Activated CD8-positive, alpha-beta memory T cell treated with anti-CD3 and anti-CD28 coated beads for 1 hour (primary cell): ENCODE measurements at places on chromosomes 7 and 10.
A peak's percentile ranks its signal among the peaks of the same experiment; 100 is the strongest.

DNA sequence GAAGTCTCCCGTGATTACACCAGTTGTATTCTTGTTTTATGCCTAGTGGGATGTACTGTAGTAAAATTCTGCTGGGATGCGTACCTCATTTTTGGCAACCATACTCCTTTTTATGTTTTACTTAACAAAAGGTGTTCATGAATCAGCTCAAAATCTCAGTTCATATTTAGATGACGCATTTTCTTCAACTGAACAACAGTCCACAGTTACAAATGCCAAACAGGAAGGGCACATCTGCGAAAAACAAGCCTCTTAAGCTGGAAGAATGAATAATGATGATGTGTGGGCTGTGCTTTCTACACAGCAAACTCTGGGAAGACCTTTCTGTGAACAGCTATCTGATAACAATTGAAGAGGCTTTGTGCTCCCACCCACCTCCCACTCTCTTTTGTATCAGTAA, 68.4 kb upstream of the NRBF2 start:
- DNase-seq = no peak

DNA sequence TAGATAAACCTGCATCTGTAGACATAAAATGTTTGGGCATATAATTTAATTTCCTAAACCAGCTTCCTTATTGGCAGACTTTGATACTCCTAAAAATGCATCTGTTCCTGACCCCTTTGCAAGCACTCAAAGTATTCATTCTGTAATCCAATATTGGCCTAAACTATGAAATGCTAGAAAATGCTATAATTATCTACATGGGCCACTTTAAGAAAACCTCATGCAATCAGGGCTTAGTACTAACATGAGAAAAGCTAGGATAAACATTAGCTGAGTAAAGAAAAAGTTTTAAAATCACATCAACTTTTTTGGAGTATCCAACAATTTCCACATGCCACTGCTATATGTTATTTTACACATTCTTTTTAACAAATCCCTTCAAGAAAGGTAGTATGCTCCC, 57.2 kb downstream of the PARD3 start:
- DNase-seq = no peak

DNA sequence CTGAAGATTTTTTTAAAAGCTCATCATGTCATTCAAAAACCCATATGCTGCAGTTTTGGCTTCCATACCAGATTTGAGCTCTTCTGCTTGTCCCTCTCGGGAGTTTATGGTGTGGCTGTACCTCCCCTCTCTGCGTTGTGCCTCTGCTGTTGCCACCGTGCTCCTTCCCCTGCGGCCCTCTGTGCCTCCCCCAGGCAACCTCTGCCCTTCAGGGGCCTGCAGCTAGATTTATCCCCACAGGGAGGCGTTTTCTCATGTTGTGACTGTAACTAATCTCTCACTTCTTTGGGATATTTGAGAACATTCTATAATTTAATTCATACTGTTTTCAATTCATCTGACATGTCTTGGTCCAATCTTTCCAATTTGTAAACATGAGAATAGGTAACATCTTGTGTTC, 52.7 kb downstream of the TASOR2 start:
- DNase-seq = no peak

- DNase-seq = no peak
These were observed 881 bp upstream of the PCGF5 start for GRCh38 chr10:91219371-91220193.

DNA sequence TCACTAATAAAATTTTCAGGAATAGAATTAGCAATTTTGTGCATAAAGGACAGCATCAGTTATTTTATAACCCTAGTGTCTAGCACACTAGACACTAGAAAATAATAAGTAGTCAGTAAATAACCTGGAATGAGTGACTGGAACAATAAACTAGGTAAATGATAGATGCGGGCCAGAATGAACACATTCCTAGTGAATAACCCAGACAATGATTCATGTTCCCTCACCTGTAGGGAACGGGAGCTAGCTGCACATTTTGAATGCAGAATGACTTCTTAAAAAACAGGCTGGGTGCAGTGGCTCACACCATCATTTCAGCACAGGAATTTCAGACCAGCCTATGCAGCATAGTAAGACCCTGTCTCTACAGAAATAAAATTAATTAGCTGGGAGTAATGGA, 3.2 kb upstream of the ATOH7 start:
- DNase-seq = no peak

- DNase-seq = no peak
These were observed 54.5 kb downstream of the ELMO1 start for GRCh38 chr7:37394158-37394557.

GRCh38 chr10:101848894-101849351, 5.3 kb upstream of the KCNIP2 start:
- no peak for DNase-seq

- no peak for DNase-seq
These were observed 21.8 kb upstream of the PTPRN2 start for GRCh38 chr7:158609313-158609974.

DNA sequence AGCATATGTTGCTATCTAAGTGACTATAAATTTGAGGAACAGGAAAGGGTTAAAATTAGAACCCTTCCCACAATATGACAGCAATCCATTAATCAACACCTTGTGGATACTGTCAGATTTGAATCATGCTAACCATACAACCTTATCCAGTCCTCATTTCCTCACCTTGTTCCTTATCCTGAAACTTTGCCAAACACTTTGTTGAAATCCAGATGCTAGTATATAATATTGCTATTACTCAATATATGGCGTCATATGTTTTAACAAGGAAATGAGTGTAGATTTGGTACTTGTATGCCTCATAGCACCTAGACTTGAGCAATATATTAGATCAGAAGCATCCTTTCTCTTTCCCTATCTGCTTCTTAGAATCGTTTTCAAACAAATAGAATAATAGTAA, 66.3 kb upstream of the SLC25A13 start:
- DNase-seq = no peak

DNA sequence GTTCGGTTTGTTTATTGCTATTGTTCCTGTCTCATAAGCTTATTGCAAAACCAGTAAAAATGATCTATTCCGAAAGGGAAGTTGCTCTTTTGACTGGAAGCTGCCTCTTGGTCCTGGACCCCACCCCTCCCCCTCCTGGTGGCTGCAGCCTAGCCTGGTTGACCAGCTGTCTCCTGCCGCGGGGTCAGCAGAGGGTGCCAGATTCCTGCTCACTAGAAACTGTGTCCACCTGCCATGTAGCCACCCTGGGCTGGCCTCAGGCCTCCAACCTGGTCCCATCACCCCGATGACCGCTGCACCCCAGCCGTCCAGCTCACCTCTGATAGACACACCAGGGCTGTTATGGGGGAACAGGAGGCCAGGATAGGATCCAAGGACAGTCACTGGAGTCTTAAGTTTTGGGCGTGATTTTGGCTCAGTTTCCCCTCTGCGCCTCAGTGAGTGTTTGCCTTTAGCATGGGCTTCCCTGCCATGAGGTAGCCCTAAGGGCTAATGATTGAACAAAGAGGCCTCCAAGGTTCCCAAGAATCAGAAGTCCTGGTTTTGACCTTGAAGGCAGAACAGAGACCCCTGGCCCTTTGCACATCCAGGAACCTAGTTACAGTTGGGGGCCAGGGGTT, 32.9 kb upstream of the SLF2 start:
- no peak for DNase-seq

GRCh38 chr7:134210227-134210626, 83.1 kb downstream of the LRGUK start:
- DNase-seq = no peak

GRCh38 chr7:123916240-123916724, 8.8 kb upstream of the SPAM1 start:
- no peak for DNase-seq

GRCh38 chr10:124239696-124240095, 146.3 kb upstream of the CHST15 start:
- no peak for DNase-seq

DNA sequence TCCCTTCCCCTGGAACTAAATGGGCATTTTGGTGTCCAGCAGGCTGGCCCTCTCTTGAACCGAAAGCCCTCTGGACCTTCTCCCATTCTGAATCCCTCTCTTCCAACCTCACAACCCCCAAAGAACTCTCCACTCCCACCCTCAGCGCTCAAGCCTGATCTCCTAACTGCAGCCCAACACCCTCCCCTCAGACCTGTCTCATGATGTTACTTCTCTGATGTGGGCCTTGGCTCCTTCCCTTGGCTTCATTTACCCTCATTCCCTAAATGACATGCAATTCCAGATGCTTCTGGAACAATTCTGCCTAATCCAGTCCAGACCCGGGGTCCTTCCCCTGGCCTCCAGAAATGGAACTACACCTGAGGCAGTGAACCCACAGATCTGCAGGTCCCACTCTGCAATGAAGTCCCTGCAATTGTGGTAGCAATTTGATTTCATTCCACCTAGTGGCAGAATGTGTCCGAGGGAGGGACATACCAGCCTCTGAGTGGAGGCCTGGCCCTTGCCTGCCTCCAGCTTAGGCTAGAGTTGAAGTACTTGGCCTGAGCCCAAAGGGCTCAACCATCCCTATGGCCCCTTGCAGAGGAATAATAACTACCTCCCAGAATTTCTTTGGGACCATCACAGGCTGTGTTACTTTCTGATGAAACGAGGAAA, 4.1 kb upstream of the CEP41 start:
- no peak for DNase-seq

- DNase-seq = no peak
These were observed 132.9 kb upstream of the FAM3C start for GRCh38 chr7:121529003-121529402.

DNA sequence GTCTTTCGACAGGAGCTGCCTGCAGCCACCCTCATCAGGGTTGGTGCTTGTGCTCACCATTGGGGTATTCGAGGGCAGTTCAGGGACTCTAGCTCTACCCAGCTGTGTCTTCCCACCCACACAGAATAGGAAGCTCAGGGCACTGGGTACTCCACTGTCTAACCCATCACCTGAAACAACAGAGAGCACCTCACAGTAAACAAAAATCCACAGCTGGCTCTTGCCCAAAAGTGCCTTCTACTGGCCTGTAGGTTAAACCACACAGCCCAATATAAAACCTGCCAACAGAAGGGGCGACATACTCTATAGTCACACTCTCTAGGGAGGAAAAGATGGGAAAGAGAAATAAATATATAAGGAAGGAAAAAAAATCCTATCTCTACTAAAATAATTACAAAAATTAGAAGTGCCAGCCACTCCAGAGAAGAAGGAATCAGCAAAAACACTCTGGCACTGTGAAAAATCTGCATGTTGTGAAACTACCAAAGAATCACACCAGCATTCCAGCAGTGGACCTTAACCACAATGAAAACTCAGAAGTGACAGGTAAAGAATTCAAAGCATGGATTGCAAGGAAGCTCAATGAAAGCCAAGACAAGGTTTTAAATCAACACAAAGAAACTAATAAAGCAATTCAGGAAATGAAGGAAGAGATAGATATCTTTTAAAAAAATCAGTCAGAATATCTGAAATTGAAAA, 110.0 kb downstream of the HGF start:
- DNase-seq = no peak

DNA sequence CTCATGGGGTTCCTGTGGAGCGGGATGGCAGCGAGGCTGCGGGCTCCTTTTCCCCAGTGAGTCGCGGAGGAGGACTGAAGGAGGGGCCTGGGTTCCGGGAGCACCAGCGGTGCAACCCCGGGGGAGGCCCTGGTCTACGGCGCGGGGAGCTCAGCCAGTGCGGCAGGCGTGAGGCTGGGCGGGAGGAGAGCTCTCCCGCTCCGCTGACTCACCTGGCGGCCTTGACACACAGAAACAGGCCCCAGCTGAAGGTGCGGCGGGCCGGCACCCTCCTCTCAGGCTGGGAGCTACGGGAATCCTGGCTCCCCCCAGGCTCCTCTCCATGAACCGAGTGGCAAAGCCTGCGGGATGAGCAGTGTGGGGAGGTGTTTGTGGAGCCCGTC, 6.8 kb upstream of the NOM1 start:
- DNase-seq = no peak

DNA sequence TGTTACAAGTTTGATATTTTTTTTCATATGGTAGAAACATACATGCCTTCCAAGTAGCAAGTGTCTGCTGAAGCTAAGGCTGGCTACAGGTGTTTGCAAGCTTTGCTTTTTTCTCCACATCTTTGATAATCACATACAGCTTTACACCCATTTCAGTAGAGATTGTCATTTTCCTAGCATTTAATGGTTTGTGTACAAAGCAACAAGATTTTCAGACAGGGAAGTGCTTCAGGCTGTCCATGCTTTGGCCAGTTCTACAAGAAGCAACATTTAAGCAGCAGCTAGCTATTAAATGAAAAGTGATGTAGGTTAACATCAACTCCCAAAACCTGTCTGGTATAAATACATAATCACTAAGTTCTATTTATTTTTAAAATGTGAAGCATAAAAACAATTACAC, 2.3 kb downstream of the HDAC9 start:
- no peak for DNase-seq

- DNase-seq = peak; percentile 19
These were observed 14.5 kb downstream of the NUDT5 start for GRCh38 chr10:12181065-12181775.

DNA sequence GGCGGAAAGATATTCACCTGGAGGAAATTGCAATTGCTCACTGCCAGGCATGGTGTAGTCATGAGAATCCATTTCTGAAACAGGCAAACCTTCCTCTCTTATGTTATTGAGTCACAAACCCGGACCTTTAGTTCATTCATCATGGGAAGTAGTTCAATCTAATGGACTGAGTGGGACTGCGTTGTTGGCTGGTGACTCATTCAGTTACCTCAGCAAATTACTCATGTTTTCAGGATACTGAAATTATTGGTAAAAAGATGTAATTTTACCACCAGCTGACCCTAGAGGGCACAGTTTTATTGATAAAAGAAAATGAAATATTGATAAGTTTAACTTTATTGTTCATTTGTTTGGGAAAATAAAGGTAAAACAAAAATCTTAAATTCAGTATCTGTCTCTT, 1194.4 kb upstream of the SORCS1 start:
- DNase-seq = no peak

DNA sequence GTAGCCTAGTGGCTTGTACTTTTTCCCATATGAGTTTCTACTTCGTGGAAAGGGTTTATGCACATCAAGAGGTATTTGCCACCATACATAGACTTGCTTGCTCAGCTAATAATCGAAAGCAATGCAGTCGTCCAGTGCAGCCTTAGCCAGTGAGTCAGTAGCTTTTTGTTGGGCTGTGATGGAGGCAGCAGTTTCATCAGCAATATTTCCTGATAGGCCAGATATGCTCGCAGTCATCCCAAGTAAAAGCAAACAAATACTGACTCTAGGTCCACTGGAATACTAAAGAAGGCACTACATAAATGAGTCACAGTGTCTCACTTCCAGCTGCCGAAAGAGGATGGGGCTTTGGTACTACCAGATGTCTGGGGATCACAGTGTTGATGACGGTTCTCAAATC, 2.1 kb upstream of the BNIP3 start:
- DNase-seq = no peak

GRCh38 chr7:36449685-36450084, 60.0 kb downstream of the ANLN start:
- no peak for DNase-seq

- DNase-seq = no peak
These were observed 16.7 kb downstream of the USP6NL start for GRCh38 chr10:11594589-11595394.

GRCh38 chr10:132206806-132207535, 20.2 kb downstream of the DPYSL4 start:
- no peak for DNase-seq

GRCh38 chr10:80684259-80684658, 146.6 kb downstream of the SH2D4B start:
- DNase-seq = no peak

- DNase-seq = peak; percentile 45
These were observed at the start of gene UBE2D1 for GRCh38 chr10:58334817-58335305. Gene UBE2D1 (plus strand): TSS chr10:58335006. CDS start chr10:58335202, 196 bp downstream.

GRCh38 chr7:46146454-46147255, 225.6 kb upstream of the IGFBP3 start:
- DNase-seq = no peak

- DNase-seq = no peak
These were observed 879 bp upstream of the VPS41 start for GRCh38 chr7:38909870-38910269.

- DNase-seq = no peak
These were observed 125.7 kb downstream of the ZMYND11 start for GRCh38 chr10:260819-261429.
